NCI-H2171 (cell line): ENCODE measurements at places on chromosomes 2 and 18.

GRCh38 chr2:230000118-230000841, 68.4 kb downstream of the SLC16A14 start:
- DNase-seq = no peak

GRCh38 chr2:194102546-194102945, 1554.5 kb upstream of the SLC39A10 start:
- no peak for DNase-seq

- DNase-seq = no peak
Measured at GRCh38 chr2:117760916-117761315, 53.6 kb upstream of the DDX18 start.

DNA sequence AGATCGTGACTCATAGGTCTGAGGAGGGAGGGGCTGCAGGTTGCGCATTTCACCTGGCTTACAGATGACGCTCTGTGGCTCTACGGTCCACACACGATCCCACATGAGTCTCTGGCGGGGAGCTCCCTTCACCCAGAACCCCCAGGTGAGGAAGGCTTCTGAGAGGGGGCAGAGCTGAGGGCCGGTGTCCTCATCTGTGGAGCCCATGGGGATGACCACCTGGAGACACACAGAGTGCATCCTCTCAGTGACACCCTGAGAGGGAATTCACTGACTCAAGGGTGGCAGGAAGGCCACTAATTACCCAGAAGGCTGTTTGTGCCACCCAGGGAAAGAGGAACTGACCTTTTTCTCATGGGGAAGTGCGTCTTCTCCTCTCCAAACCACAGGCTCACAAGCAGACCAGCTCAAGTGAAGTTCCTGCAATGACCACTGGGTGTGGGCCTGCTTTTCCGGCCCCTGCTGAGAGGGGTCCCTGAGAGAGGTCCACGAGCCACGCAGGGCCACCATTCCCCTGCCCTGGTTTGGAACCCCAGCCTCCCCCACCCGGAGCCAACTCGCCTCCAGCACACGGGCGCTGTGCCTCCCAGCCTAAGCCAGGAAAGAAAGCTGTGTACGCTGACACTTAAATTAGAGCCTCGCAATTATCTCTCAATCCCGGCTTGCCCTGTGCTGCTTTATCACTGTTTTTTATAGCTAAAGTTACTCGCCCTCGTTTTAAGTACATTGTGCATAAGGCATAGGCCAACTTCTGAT, 114.1 kb downstream of the BCL11A start:
- DNase-seq = no peak

DNA sequence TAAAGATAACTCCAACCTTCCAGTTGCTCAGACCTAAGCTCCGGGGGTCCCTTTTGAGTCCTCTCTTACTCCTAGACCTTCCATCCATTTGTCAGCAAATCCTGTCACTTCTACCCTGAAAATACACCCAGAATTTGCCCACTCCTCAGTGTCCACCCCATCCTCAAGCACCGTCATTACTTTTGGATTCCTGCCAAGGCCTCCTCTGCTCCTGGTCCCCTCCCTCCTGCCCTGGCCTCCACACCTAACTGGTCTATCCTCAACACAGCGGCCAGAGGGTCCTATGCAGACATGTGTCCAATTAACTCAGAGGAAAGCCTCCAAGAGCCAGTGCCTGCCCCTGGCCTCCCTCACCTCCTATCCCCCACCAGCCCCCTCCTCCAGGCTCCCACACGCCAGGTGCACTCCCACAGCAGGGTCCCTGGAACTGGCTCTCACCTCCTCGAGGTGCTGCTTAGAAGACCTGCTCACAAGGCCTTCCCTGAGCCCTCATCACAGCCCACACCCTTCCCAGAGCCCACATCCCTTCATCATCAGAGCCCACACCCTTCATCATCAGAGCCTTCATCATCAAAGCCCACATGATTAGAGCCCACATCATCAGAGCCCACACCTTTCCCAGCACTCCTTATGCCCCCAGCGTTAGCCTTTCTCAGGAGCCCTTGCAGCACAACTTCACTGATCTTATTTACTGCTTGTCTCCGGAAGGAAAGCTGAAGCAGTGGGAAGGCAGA, 20.4 kb downstream of the FAM178B start:
- DNase-seq = no peak

DNA sequence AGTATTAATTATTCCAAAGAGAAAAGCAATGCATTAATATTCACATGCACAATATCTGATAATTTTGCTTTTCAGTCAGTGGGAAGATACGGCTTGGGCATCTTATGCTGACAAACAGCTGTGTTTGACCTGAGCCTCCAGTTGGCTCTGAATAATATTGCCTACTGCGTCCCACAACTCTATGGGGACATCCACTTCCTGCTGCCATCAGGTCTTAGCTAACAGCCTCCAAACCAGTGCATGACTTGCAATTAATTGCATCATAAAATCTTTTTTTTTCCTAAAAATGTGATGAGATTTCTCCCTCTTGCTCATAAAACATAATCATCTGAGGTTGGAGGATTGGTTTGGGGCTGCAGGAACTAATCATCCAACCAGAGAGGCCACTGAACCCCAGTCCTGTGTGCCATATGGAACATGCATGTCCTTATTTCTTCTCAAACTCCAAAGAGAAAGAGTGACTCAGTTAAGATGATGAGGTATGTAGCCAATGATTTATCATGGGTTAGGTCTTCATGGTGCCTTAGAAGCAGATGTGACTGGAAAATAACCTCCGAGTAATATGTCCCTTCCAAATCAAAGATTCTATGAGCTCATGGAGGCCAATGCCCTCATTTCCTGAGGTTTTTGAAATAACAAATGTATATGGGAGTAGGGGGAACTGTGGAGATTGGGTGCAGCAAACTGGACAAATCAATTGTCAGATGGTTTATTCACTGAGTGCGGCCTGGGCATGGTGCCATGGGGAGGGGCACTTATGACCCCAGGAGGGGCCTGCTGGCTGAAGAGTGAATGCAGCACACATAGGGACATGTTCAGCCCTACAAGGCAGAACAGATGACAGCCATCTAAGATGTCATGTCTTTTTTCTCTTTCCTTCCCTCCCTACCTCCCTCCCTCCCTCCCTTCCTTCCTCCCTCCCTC, 39.4 kb downstream of the EDAR start:
- DNase-seq = no peak

- peak; percentile 96 for DNase-seq
Measured at GRCh38 chr2:23532391-23533337, 147.7 kb downstream of the KLHL29 start.

- no peak for DNase-seq
Measured at GRCh38 chr2:208627110-208627884, 220.7 kb downstream of the PTH2R start.
